ENCODE measurements at places on chromosomes 4 and X.
A peak's percentile ranks its signal among the peaks of the same experiment; 100 is the strongest.

DNA sequence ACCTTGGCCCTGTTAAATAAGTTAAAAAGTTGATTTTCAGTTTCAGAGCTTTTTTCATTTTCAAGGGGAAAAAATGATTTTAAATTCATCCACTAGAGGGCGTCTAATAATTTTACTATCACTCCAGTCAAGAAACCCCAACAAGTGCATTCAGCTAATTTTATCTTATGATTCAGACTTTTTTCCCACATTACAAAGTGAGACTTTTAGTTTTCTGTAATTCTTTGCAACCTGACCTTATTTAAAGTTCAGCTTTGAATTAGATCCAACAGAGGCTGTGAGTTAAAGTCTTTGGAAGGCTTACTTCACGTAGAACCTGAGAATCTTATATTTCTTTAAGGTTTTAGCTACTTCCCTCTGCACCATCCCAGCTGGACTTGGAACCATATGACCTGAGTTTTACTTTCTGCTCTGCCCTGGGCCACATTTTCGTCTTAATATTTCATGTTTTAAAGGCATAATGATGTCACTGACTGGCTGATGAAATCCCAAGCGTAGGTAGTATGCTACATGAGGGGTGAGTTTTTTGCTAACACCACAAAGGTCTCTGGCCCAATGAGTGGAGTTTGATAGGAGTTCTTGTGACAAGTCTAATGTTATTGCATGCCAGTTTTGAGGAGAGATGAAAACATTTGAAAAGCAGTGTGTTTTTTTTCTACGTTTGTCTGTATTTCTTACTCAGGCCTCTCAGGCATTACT, 7.2 kb downstream of the GNRHR start:
- DNase-seq, result no peak

DNA sequence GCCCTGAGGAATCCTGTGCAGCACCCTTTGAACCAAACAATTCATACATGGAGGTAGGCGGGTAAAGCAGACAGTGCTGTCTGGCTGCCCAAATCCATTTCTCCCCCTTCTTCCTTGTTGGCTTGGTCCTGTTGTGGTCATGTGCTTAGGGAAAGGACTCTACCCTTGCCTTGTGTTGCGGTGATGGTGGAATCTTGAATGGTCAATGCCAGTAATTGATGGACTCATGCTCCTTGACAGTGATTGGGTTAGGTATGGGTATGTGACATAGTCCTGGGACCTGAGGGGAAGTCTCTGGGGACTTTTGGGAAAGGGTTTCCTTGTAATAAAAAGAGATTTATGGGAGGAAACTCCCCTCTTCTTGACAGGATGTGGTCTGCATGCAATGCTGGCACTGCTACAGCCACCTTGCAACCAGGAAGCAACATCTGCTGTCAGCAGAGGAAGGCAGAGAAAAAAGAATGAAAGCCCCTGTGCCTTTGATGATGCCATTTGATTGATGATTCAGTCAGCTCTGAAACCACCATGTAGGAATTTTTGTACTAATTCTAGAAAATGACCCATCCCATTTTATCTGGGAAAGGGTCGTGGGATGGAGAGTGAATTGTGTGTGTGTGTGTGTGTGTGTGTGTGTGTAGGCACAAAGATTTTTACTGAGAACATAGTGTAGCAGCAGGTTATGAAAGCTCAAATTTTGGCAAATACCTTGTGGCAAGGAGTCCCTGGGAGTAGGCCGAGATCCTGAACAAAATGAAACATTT, 30.0 kb upstream of the HUWE1 start:
- no peak for DNase-seq

- no peak for DNase-seq
Measured at GRCh38 chrX:38341442-38341841, 11.0 kb upstream of the OTC start.

DNA sequence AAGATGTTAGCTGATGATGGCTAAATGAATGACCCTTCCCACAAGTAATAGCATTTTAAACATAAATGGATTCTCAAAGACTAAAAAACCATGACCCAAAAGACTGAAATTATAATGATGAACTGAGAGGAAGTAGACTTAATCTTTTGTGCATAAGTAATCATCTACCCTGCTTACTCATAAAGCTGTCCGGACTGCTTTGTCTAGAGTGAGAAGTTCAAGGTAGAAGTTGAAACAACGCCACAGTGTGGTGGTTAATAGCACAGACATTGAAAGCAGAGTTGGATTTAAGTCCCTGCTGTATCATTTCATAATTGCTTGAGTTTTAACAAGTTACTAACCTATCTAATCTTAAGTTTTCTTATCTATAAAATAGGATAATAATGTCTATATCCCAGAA, 346.6 kb downstream of the CENPC start:
- no peak for DNase-seq

DNA sequence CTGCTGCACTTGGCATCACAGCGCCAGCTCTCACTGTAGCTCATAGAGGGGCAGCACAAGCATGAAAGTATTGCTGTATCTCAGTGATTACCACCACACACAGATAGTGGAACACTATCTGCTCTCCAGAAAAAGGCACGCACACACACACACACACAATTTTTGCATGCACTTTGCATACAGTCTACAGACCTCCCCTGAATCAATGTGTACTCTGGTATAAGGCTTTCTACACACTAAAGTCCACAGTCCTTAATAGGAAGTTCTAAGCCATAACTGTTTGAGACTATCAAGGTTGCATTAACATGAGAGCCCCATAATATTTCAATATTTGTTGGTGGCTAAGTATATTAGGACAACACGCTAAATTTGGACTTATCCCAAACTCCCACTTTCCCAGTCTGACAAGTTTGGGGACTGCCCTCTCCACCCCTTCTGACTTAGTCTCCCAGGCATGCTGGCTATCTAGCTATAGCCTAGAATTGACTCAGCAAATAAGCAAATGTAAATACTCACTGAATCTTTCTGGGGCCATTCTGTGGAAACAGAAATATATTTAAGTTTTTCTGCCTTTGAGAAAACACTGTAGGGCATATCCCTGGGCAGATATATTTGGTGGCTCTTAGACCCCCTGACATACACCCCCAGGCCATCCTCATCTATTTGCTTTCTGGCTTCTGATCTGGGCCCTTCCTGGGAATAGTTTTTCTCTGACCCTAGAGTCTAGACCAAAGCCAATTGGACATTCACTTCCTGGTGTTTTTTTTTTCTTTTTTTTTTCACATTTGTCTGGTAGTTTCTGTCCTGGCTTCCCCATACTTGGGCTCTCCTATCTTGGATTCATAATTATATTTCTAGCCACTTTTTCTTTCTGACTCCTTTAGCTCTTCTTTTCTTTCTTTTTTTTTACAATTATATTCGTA, 36.4 kb upstream of the CT47C1 start:
- no peak for DNase-seq

DNA sequence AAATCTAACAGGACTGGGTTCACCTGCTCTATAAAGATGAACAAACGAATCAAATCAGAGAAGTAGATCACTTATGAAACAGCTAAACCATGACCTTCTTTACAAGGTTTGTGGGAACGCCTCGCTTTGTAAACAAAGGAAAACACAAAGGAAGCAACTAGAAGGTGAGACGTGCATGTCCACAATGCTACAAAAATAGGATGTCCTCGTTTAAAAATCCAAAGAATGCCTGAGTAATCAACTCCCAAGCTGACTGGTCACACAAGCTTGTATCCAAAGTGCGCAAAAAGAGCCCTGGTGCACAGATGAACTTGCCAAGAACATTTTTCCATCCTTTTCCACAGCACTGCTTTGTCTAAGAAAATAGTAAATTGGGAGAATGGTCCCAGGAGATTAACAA, 6.3 kb upstream of the SH3KBP1 start:
- DNase-seq, result peak; percentile 4

Data from NCI-H774 (cell line).